COLO829 (cell line): ENCODE measurements at places on chromosomes 6 and 20.
A peak's percentile ranks its signal among the peaks of the same experiment; 100 is the strongest.

DNA sequence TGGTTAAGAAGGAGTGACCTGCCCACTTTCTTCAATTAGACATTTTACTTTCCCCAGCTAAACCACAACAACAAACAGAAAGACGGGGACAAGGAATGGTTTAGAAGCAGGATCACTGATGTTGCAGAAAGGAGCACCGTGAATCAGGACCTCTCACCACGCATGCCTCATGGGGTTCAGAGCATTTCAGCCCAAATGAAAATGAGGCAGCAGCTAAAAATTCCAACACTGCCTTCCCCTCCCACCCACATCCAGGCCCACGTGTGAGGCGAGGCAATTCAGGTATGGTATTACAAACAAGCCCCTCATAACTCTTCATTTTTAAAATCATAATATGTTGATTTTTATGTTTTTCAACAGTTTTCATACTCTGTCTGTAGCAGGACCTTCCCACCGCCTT is 194.1 kb upstream of the ARID1B start:
- DNase-seq = no peak

- no peak for DNase-seq
Measured at GRCh38 chr6:50840112-50840810, 21.6 kb downstream of the TFAP2B start.

- no peak for DNase-seq
Measured at GRCh38 chr6:114282292-114282691, 60.5 kb downstream of the HS3ST5 start.

DNA sequence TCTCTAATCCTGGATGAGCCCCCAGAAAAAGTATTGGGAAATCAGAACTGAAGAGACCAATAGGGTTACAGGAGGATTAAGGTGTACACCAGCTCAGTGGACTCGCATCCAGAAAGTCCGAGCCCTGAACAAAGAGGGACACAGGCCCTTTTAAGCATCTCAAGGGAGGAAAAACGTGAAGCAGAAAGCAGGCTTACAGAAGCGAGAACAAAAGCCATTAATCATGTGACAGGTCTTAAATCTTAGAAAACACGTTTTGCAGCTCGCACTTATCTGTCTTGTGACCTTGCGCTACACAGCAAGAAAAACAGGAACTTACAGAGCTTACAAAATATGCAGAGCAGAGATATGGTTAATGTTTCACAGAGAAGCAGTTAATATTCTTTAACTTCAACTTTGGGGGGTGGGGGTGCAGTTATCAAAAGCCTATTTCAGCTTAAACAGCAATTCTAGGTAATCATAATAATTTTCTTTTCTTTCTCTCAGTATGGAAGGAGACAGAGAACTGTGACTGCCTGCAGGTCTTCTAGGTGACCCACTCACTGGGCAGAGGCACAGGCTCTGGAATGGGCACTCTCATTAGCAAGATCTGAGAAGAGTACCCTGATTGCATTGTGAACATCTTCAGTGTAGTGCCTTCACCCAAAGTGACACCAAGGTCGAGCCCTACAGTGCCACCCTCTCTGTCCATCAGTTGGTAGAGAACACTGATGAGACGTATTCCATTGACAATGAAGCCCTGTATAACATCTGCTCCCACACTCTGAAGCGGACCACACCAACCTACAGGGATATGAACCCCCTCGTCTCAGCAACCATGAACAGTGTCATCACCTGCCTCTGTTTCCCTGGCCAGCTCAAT is 65.0 kb upstream of the MOCS1 start:
- no peak for DNase-seq

- DNase-seq = no peak
Measured at GRCh38 chr6:73515204-73515655, 5.6 kb downstream of the EEF1A1 start.

GRCh38 chr20:33915726-33916331 is 77.9 kb upstream of the RALY start:
- DNase-seq = peak; percentile 88

DNA sequence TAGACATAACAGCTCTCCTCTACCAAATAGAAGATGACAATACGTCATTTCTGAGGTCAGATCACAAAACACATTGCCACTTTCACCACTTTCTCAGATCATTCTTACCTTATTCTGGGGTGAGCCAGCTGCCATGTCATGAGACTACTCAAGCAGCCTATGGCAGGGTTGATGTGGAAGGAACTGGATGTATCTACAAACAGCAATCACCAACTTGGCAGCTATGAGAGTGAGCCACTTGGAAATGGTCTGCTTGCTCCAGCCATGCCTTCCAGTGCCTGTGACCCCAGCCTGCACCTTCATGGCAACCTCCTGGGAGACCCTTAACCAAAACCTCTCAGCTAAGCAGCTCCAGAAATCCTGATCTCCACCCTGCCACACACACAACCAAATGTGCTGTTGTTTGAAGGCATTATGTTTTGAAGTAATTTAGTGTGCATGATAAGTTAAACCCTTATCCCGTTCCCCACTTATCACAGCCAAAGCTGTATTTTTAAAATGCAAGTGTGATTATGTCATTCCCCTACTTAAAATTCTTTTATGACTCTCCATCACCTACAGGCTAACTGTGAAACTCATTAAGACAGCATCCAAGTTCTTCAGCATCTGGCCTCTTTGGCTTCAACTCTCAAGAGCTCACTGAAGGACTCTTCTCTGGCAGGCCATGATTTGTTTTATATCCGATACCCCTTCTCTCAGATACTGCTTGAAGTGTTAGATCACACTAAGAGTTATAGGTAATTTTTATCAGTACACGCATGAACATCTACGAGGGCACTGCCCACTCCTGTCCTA is 150.6 kb downstream of the LY86 start:
- DNase-seq = no peak

GRCh38 chr6:52539607-52540006 is 37.3 kb downstream of the TRAM2 start:
- no peak for DNase-seq

- no peak for DNase-seq
Measured at GRCh38 chr20:17501701-17502100, 29.5 kb downstream of the BFSP1 start.

DNA sequence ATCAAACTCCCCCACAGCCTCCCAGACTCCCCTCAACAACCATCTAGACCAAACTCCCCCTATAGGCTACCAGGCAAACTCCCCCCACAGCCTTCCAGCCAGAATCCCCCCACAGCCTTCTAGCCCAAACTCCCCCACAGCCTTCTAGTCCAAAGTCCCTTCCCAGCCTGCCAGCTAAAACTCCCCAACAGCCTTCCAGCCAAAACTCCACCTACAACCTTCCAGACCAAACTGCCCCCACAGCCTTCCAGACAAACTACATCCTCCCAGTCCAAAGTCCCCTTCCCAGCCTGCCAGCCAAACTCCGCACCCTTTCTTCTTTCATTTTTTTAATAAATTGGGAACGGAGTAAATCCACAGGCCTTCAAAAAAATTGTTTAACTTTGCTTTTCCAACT is 37.4 kb upstream of the SYNDIG1 start:
- no peak for DNase-seq

- DNase-seq = no peak
Measured at GRCh38 chr20:32010101-32010500, at the start of gene CCM2L. Gene CCM2L, plus strand, starts transcription at chr20:32010438. Its CDS starts 17 bp downstream, at chr20:32010455.

GRCh38 chr20:23869520-23869919 is 10.0 kb downstream of the CST5 start:
- DNase-seq = no peak

DNA sequence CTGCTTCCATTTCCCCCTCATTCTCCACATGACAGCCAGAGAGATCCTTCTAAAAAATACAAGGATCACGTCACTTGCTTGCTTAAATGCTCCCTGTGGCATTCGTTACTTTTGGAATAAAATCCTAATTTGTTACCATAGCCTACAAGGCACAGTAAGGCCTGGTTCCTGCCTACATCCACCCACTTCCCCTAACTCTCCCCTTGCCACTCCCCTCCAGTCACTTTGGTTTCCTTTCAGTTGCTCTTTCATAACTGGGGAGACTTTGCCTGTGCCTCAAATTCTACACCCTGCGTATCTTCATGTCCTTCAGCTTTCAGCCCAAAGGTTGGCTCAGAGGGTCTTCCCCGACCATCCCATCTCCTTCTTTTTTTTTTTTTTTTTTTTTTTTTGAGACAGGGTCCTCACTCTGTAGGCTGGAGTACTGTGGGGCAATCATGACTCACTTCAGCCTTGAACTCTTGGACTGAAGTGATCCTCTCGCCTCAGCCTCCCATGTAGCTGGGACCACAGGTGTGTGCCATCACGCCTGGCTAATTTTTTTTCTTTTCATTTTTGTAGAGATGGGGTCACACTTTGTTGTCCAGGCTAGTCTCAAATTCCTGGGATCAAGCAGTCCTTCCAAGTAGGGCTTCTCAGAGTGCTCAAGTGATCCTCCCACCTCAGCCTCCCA is 12.5 kb downstream of the ID1 start:
- DNase-seq = no peak

GRCh38 chr6:63268574-63268973 is 51.2 kb downstream of the LGSN start:
- no peak for DNase-seq

GRCh38 chr6:123841067-123841896 is 37.6 kb downstream of the NKAIN2 start:
- DNase-seq = no peak

DNA sequence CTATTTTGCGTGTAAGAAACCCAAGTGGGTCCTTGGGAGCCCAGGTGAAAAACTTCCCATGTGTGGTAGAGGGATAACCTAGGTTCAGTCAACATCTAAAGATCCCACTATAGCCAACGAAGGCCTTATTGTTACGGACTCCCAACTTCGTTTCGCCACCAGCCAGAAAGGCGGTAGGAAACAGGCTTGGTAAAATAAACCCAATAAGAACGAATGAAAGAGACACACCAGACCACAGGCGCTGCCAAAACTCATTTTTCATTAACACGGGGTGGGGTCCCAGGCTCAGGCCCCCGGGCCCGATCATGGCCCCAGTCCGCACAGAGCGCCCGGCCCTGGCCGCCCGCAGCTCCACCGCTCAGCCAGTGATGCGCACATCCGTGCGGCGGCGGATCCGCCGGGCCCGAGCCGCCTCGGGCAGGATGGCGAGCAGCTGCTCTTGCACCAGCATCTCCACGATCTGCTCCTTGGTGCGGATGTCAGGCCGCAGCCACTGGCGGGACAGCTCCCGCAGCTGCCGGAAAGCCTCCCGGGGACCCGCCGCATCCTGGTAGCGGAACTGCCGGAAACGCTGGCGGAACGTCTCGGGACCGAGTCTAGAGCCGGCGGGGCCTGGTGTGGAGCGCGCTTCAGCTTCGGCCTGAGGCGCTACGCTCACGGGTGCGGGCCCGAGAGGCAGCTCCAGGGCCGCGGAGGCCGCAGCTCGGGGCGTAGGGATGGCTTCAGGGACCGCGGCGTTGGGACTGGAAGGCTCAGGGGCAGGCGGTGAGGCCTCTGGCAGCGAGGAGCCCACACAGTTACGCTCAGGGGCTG is 709 bp downstream of the SCAND1 start:
- DNase-seq = peak; percentile 26

DNA sequence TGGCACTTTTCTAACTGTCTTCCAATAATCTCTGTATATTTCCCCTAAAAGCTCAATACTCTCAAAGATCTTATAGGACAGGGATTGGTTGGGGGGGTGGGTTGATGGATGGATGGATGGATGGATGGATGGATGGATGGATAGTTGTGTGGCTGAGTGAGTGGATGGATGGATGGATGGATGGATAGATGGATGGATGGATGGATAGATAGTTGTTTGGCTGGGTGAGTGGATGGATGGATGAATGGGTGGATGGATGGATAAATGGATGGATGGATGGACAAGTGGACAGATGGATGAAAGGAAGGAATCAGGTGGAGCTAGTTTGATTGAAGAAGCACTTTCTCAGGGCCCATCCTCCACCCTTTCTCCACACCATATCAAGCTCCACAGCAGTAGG is 388.8 kb downstream of the CDC5L start:
- DNase-seq = no peak

DNA sequence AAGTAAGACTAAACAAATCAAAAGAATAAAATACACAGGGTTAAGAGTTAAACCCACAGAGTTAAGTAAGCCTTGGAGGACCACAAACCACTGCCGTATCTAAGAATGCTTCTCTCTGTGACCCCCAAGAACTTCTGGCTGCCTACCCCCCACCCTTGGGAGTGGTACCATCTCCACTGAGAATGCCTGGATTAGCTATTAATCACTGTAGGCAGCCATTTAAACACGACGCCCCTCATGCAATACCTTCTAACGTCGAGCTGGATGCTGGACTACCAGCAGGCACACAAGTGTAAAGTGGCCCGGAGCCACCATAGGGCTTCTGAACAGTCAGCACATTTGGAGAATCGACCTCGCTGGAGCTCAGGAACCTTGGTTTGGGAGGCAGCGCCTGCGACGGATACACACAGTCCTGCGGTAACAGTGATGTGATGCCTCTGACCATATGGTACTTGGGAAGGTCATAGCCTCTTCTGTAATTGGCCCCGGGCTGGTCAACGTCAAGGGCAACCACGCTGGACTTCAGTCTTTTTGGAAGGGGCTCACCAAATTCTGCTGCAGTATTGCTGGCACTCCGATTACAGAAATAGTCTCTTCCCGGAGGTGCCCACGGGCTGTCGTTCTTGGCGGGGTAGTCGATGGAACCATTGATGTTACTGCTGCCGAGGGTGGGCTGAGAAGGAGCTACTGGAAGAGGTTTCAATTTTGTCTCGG is 18.0 kb downstream of the ZNF217 start:
- no peak for DNase-seq

DNA sequence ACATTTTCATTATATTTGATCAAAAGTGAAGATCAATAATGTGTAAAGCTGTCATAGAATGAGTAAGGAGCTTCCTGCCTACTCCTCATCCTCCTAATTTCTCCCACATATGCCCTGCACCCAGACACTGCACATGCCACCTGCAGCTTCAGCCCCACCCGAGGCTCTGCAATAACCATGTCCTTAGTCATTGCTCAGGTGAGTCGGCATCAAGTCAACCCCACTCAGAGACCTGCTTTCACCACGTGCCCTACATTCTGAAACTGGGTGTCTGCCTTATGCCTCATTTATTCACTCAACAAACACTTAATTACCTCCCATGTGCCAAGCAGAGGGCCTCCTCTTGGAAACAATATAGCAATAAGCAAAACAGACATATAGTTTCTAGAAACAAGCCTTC is 15.4 kb upstream of the TNFAIP3 start:
- DNase-seq = no peak

DNA sequence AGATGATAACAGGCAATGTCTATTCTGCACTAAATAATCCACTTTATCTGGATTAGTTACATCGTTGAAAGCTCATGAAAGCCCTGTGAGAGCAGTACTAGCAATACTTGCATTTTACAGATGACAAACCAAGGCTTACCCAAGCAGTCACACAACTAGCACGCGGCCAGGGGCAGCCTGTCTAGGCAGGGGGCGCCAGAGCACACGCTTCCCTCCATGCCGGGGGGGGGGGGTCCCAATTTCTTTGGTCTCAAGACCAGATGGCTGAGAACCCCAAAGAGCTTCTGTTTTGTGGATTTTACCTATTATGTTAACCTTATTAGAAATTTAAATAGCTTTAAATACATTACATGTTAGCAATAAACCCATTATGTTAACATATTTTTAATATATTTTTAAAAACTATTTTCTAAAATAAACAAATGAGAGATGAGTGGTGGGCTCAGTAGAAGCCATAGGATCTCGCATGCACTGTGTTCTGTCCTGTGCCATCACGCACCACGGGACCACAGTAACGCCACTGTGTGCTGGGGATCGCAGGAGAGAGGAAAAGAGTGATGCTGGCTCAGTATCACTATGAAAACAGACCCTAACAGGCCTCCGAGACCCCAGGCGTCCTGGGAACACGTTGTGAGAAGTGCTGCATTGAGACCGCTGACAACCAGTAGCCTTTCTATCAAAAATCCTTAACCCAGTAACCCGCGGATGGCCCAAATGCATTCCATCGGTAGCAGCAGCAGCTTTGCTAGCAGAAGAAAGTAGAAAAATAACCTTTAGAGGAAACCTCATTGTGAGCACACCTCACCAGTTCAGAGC is 5.3 kb upstream of the PRR18 start:
- DNase-seq = no peak

GRCh38 chr6:158211273-158212055 is 43.3 kb downstream of the GTF2H5 start:
- no peak for DNase-seq
